ENCODE measurements at places on chromosomes 7 and 10.

DNA sequence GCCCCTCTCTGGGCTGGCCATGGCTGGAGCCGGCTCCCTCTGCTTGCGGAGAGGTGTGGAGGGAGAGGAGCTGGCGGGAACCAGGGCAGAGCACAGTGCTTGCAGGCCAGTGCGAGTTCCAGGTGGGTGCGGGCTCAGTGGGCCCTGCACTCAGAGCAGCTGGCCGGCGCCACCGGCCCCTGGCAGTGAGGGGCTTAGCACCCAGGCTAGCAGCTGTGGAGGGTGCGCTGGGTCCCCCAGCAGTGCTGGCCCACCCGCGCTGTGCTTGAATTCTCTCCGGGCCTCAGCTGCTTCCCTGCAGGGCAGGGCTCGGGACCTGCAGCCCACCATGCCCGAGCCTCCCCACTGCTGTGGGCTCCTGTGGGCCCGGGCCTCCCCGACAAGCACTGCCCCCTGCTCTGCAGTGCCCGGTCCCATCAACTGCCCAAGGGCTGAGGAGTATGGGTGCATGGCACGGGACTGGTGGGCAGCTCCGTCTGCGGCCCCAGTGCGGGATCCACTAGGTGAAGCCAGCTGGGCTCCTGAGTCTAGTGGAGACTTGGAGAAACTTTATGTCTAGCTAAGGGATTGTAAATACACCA lies 61.2 kb upstream of the AGR3 start:
- DNase-seq = no peak

GRCh38 chr10:100996678-100997359 lies 2.8 kb upstream of the LZTS2 start:
- peak; percentile 72 for DNase-seq

DNA sequence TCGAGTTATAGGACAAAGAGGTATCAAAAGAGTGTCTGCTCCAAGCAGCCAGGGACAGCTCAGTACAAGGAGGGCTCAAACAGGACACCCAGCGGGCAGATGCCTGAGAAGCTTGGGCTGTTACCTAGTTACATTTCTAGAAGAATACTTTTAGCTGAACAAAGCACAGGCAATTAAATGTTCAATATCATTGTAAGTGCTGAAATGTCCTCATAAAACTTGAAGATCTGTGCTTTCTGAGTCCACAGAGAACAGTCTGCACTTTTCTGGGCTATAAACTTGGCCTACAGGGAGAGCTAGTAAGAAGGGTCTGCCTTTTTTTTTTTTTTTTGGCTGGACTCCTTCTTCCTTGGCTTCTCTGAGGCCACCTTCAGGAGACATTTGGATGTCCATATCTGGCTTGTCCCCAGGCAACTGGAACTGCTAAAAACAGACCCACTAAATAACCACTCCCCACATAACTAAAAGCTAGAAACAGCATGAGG lies 123.2 kb downstream of the SLC16A9 start:
- no peak for DNase-seq

GRCh38 chr7:22565315-22565811 lies 65.4 kb upstream of the STEAP1B start:
- peak; percentile 35 for DNase-seq

DNA sequence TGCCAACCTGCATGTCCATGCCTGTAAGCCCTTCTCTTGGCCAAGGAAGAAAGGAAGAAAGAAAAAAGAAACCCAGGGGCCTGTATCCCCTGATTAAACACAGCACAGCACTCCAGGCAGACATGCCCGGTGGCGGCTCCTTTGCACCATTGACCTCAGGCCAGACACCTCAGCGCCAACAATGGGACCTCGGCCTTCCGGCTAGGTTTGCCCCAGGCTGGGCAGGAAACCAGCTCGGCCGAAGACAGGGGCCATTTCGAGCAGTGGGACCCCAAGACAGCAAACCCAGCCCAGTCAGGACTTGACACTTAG lies 2.8 kb downstream of the HOXA10 start:
- no peak for DNase-seq

DNA sequence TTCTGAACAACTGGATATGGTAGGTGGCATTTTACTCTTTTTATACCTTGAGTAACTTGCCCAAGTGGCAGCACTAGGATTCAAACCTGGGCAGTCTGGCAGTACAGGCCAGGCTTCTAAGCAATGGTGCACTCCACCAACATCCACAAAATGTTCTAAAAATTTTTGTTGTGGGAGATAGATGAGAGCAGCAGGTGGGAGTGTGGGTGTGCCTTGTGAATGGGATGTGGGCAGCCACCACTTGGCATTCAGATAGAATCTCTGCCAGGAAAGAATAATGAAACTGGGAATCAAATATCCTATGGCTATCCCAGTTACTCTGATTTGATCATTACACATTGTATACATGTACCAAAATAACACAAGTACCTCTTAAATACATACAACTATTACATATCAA lies 810.7 kb downstream of the MAGI2 start:
- DNase-seq = no peak

DNA sequence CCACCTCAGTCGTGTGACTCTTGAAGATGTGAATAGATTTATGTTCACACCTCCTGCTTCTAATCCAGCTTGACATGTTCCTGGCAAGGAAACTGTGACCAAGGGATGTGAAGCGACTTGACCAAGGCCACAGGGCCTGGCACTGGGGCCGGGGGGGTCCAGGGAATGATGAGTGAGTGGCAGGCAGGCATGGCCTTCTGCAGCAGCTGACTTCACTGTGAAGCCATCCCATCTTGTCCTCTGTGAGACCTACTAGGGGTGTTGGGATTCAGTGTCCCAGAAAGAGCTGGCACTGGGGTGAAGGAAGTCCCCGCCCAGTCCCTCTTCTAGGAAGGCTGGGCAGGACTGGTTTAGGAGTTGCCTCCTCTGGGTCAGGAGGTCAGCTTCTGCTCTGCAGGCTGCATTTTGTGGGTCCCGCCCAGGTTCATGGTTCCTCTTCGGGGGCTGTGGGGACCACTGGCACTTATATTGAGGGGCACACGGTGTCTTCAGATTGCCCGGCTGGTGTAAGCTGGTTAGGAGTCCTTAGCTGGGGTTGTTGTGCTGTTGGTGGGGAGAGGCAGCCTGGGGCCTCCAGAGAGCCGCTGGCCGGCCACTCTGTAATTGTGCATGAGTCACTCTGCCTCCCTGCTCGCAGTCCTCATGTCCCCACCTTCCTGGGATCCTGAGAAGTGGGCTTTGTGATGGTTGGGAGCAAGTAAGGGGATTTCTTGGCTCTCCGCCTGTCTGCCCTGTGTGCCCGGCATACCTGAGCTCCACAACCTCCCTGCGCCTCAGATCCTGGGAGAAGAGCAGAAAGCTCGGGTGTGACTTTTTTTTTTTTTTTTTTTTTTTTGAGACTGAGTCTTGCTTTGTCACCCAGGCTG lies 11.0 kb downstream of the ZMIZ1 start:
- no peak for DNase-seq

DNA sequence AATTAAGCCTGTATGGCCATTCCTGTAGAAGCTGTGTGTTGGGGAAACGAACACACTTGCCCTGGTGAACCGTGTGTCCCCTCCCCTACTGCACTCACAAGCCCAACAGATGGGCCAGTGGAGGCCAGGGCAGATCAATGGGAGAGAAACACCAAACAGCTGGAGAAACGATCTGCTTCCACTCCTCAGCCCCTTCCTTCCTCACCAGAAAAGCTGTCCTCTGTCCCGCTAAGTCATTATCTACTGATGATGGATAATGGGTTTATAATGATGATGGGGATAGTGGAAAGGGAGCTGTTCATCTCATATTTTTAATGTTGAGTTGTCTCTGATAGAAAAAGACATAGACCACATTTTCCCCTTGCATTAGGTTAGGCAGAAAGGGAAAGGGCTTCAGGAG lies 99.7 kb downstream of the ELMO1 start:
- DNase-seq = no peak

- no peak for DNase-seq
These were observed 1.3 kb downstream of the COL1A2 start for GRCh38 chr7:94396037-94396431.

DNA sequence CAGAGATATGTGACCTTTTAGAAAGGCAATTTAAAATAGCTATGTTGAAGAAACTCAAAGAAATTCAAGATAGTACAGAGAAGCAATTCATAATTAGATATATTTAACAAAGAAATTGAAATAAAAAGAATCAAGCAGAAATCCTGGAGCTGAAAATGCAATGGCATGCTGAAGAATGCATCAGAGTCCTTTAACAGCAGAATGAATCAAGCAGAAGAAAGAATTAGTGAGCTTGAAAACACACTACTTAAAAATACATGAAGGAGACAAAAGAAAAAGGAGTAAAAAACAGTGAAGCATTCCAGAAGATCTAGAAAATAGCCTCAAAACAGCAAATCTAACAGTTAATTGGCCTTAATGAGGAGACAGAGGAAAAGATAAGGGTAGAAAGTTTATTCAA lies 20.0 kb downstream of the ZPBP start:
- DNase-seq = no peak

DNA sequence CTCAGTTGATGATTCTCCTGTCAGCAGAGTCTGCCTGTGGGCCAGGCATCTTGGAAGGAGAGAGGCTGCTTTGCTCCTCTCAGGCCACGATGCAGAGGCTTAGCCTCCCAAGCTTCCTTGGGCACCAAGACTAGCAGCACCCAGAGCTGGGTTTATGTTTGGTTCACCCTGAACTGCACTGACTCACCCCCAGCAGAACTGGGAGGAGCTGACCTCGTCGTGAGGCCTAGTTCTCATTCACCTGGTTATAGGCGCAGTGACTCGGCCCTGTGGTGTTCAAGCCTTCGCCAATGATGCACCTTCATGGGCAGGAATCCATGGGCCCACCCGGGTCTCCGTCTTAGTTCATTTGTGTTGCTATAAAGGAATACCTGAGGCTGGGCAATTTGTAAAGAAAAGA lies 122.0 kb upstream of the ZNF438 start:
- no peak for DNase-seq

- no peak for DNase-seq
These were observed 8.3 kb upstream of the SLC25A13 start for GRCh38 chr7:96330193-96330592.

GRCh38 chr10:84563355-84563754 lies 235.0 kb downstream of the CCSER2 start:
- no peak for DNase-seq

All from GM10248 (cell line).